HepG2 (cell line): ENCODE measurements at places on chromosomes 5 and 9. TPM values are rescaled to one million over a fixed set of nuclear protein-coding genes. Genes with fewer than 3 reads are reported as not detected.
A peak's percentile ranks its signal among the peaks of the same experiment; 100 is the strongest.

GRCh38 chr5:137619191-137619870, 116.6 kb downstream of the KLHL3 start:
- no peak for DNase-seq

DNA sequence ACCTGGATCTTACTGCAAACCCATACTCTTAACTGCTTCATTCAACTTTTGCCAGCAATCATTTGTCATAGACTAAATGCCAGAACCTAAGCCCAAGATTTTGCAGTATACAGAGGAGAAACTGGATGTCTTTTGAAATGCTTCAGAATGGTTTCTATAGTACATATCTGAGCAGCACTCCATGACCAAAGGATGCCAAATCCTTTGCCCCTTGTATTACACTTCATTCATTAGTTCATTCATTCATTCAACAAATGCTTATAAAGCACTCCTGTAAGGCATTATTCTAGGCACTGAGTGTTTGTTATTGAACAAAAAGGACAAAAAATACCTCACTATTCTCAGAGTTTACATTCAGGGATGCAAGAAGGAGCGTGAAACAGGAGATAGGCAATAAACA, 119.9 kb downstream of the SLC1A3 start:
- DNase-seq = no peak

GRCh38 chr5:102932781-102933180, 177.7 kb downstream of the PAM start:
- DNase-seq = no peak

The PLCXD3 gene
- 0.03 TPM in 1 of 2 replicates, not detected in the other for polyA plus RNA-seq

- peak; percentile 49 for DNase-seq
Measured at GRCh38 chr9:129478961-129479630, 141.8 kb downstream of the C9orf50 start.

DNA sequence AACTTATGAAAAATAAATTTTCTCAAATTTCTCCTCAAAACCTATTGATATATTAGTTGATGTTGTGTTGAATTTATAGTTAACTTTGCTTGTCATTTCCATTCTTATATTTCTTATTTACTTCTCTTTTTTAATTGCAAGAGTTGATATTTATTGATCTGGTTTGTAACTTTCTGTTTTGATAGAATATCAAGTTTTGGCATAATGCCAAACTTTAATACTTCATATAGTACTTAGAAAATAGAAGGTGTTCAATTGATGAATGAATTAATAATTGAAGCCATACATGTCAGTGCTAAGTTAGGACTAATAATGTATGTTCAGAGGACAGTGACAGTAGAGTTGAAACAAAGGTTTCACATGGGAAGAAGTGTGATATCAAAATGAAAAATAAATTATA, 27.9 kb downstream of the ERCC6L2 start:
- no peak for DNase-seq

DNA sequence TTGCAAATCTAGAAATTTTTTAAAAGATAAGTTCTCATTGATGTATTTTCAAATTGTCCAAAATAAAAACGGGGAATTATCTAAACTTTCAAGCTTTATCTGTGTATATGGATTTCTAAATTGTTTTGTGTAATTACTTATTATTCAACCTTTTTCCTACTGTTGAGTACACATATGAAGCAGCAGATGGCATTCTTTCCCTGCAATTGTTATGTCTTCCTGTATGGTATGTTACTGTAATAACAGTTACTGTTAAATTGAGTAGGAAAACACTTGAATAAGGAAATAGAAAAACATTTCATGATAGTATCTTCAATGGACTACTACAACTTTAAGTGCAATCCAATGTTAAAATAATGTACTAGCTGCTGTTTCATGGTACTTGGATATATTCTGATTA, 124.8 kb downstream of the RANBP17 start:
- no peak for DNase-seq

The DMRT3 gene
- polyA plus RNA-seq = not detected in 2 replicates

The SLC36A3 gene
- not detected in 2 replicates for polyA plus RNA-seq

- DNase-seq = no peak
Measured at GRCh38 chr5:15904899-15905830, 274.4 kb downstream of the MARCHF11 start.

DNA sequence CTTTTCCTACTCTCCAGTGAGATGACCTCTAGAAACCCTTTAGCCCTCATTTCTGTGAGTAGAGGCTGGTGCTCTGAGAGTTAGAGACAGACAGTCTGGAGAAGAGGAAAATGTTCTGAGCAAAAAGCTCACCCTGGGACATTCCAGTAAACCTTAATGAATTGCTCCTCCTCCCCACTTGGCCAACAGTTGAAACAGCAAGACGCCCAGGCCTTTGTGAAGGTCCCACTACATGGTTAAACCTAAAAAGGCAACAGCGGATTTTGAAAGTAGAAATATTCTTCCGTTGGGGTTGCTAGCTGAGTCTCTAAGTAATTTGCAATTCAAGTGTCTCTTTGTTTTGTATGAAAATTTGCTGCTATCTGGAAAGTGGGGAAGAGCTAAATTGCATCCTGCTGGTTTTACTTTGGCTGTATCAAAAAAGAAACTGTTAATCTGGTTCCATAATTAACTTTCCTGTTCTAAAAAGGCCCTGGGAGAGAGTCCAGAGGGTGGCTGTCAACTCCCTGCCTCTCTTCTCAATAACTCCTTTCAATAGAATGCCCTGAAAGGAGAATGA, 63.8 kb downstream of the ATP10B start:
- no peak for DNase-seq

DNA sequence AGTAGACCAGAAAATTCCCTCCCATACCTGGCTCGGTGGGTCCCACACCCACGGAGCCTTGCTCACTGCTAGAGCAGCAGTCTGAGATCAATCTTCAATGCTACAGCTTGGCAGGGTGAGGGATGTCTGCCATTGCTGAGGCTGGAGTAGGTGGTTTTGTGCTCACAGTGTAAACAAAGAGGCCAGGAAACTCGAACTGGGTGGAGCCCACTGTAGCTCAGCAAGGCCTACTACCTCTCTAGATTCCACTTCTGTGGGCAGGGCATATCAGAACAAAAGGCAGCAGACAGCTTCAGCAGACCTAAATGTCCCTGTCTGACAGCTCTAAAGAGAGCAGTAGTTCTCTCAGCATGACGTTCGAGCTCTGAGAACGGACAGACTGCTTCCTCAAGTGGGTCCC, 5.6 kb upstream of the GZMA start:
- no peak for DNase-seq

The TOMM5 gene
- 118 and 147 TPM in 2 replicates for polyA plus RNA-seq

The JAKMIP2 gene
- polyA plus RNA-seq = 0.04 TPM in 2 replicates

The PTGR1 gene
- 5.0 and 6.0 TPM in 2 replicates for polyA plus RNA-seq

The RBM18 gene
- 11.2 and 12.6 TPM in 2 replicates for polyA plus RNA-seq

GRCh38 chr5:56386046-56386445, 152.9 kb upstream of the ANKRD55 start:
- no peak for DNase-seq

The SMIM32 gene
- 0.05 and 0.15 TPM in 2 replicates for polyA plus RNA-seq

The LHX2 gene
- polyA plus RNA-seq = not detected in 2 replicates

DNA sequence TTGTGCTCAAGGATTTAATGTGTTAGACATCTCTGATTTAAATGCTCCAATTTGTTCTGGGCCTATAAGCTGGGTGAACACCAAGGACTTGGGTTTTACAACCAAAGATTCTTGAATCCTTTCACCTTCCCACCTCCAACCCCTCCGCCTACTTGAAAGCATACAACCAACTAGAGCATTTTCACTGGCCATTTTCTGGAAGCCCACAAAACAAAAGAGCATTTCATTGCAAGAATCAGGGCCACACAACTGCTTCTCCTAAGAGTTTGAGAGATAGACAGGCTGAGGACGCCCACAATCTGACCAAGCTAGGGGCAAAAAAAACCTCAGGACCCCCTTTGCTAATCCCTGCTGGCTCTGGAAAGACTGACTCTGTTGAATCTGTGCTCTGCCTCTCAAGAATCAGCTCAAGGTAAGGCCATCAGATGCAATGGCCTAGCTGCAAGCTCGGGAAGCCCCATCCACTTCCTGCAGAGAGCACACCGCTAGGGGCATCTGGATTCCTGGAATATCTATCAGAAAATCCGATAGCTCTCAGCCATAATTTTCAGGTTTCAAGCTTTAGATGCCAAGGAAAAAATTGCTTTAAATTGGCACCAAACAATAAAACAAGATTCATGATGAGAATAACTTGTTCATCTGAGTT, 57.7 kb downstream of the RETREG1 start:
- no peak for DNase-seq

The ARID3C gene
- not detected in 2 replicates for polyA plus RNA-seq

DNA sequence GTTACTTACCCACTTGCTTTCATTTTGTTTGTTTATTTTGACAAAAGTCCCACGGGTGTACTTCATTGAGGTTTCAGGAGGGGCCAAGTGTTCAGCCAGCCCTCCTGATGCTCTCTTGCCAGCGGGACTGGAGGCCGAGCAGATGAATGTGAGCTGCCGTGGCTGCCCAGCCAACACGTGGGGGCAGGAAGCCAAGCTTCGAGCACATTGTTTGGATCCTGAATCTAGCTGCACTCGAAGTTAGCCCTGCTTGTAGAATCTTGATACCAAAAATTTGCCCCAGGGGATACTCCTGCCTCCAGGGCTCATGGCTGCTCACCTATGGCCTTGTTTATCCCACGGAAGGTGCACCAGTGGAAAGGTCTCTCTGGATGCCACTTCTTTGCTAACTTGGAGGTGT, 49.3 kb downstream of the RASGEF1C start:
- DNase-seq = no peak

GRCh38 chr5:89930591-89931392, 478.8 kb downstream of the CETN3 start:
- DNase-seq = peak; percentile 4

GRCh38 chr9:89137542-89138462, 40.8 kb downstream of the SHC3 start:
- DNase-seq = no peak

The ZFP62 gene
- polyA plus RNA-seq = 8.2 and 8.4 TPM in 2 replicates

- no peak for DNase-seq
Measured at GRCh38 chr9:118331622-118332045, 627.4 kb downstream of the TLR4 start.

DNA sequence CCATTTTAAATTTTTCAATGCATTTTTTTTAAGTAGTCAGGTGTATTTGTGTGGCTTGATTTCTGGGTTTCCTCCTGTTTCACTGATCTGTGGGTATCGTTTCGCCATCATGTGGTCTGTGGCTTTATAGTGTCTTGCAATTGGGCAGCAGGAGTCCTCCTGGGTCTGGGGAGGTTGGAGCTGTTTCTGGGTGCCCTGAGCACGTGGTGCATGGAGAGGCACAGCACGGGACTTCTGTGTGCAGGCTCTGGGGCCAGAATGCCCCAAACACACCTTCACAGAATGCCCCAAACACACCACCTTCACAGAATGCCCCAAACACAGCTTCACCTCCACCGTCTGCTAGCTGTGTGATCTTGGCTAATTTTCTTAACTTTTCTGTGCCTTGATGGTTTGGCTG, 82.6 kb upstream of the COL5A1 start:
- no peak for DNase-seq

The FOXD1 gene
- polyA plus RNA-seq = 0.04 and 0.05 TPM in 2 replicates
